ENCODE measurements at places on chromosomes 3 and 15. TPM values are rescaled to one million over a fixed set of nuclear protein-coding genes. Genes with fewer than 3 reads are reported as not detected.

- DNase-seq: no peak
These were observed 39.8 kb downstream of the CD47 start for GRCh38 chr3:108051005-108051404.

- no peak for DNase-seq
These were observed 72.7 kb downstream of the DZIP3 start for GRCh38 chr3:108662142-108662738.

DNA sequence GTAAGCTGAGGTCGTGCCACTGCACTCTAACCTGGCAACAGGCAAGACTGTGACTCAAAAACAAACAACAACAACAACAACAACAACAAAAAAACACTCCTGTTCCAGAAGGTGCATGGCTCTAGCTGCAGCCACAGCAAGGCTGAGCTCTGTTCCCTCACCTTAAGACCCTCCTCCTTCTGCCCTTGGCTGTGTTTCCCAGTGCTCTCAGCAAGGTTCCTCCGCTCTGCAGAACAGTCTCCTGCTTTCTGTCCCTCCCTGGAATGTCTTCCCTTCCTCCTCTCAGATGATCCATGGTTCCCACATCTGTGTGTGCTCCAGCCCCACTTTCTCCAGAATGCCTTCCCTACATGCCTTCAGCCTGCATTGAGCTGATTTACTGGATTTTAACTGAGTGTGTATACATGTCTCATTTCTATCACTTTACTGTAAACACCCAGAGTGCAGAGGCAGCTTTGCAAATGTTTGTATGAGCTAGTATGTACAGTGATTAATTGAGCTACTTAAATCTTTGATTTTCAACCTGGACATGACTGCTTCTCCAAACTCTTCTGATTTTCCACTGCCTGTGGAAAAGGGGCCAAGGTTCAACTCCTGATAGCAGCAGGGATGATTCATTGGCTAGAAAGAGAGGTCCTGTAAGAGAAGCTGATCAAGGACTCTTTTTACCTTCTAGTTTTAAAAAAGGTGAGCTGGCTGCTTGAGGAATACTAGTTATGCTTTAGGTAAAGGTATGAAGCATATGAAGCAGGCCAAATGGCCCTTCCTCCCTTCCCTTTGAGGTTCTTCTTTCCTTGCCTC, 14.7 kb downstream of the ANKUB1 start:
- DNase-seq: no peak

GRCh38 chr15:48865370-48866079, 12.4 kb upstream of the EID1 start:
- DNase-seq: no peak

The TM6SF1 gene
- 5.0 TPM for total RNA-seq

The LDHAL6B gene
- total RNA-seq: not detected

The CCDC14 gene
- total RNA-seq: 6.4 TPM

DNA sequence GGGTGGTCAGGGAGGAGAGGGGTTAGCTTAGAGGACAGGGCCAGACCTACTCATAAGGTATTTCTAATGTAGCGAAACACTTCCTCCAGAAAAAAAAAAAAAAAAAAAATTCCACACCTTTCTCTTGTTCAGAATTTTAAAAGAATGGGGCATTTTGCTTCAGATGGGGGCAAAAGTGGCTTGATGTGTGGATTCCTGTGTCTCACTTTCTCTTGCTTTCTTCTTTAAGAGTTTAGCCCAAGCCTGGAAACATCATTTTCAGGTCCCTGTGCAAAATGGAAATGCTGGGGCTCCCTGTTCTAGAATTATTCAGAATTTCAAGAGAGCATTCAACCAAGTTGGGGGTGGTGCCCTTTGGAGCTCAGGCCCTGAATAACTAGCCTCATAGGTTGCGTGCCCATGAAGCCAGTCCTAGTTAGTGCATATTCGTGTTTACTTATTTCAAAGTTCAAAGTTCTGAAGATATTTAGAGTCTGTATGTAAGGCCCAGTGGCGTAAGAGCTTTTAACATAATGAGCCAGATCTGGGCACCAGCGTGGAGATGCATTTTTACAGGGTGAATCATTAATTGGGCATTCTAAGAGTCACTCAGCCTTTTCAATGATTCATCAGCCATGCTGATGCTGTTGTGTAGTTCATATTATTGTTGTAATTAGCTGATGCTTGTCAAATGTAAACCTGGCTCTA, 104.5 kb downstream of the RPLP1 start:
- DNase-seq: no peak

GRCh38 chr3:178451799-178452198, 84.4 kb upstream of the KCNMB2 start:
- no peak for DNase-seq

The ACVR2B gene
- total RNA-seq: 4.8 TPM

The SHC4 gene
- 1.5 TPM for total RNA-seq

DNA sequence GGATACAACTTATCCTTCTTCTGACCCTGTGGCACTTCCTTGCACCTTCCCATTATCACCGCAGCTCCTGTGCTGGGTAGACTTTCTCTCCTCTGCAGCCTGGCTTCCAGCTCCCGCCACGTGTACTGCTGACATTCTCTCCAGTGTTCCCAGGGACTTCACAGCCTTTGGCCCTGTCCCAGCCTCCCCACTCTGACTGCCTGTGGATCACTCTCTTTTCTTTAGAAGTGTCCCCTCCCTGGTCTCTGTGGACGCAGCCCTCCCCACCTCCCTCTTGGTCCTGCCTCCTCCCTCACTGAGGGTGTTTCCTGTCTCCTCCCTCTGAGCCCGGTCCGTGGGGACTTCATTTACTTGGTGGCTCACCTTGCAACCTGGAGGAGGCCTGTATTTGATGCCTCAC, 17.4 kb downstream of the PDIA5 start:
- DNase-seq: peak; percentile 68

The GOLGA8N gene
- total RNA-seq: 10.3 TPM

DNA sequence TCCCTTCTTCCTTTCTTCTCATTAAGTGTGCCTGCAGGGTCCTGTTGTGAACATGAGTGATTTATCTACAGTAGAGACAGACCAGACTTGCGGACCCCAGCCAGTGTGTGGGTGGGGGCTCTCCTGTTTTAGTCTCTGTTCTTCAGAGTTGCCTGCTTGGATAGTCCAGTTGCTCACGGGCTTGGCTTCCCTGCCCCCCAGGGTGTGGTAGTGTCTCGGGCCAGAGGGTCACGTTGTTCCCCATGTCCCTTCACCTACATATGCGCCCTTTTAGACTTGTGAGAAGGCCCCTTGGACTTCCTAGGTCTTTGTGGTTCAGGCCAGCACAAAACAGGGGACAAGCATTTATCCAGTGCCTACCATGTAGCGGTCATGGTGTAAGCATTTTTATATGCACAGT, 85.8 kb downstream of the AAGAB start:
- no peak for DNase-seq

DNA sequence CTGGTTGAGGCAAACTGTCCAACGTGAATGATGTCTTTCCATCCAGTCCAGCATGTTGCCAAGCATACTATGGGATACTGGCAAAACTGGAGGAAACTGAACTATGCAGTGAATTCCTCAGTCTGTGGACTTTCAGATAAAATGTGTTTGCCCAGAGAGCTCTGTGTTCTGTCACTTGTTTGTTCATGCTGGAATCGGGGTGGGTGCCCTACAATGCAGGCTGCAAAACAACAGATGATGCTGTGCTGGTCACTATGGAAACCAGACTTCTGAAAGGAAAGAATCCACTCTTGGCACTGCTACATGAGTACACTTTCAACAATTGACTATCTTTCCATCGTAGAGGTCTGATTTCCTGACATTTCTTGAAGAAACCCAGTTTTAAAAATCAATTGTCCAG, 272.5 kb upstream of the ARHGEF26 start:
- DNase-seq: peak; percentile 34

DNA sequence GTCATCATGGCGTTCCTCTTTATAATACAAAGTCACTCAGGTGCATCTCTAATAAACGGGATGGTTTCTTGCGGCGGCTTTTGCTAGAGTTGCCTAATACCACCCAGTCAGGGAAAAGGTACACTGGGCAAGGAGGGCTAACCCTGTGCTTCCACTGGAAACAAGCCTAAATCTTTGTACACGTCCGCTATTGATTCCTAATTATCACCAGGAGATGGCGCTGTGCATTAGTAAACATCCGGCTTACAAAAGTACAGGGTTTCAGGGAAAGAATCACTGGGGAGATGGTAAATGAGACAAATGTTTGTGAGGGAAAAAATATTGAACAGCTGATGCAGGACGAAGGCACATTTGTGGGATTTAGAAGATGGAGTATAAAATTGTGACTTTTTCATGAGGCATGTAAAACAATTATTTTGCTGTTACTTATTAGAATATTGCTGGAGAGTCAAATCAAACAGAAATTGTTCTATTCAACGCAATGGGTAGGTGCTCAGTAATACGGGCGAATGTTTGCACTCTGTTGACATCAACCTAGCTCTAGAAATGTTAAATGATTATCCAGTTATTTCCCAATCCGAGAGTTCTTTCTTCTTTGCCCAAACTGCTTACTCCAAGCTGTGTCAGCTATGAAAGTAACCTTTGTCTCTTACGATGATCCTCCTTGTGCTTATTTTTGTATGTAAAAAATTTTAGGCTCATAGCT, 50.6 kb downstream of the GMNC start:
- no peak for DNase-seq

DNA sequence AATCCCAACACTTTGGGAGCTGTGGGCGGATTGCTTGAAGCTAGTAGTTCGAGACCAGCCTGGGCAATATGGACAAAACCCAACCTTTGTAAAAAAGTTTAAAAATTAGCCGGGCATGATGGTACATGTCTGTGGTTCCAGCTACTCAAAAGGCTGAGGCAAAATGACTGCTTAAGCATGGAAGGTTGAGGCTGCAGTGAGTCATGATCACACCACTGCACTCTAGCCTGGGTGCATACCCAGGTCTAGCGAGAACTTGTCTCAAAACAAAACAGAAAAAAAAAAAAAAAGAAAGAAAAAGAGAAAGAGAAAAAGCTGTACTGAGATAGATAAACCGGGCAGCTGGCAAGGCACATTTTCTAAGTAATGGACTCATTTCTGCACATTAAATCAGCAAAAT, 10.6 kb downstream of the ARPP19 start:
- DNase-seq: no peak

- DNase-seq: no peak
These were observed 54.0 kb downstream of the FAM43A start for GRCh38 chr3:194739498-194740284.

The HESX1 gene
- not detected for total RNA-seq

The TUSC7 gene
- not detected for total RNA-seq

DNA sequence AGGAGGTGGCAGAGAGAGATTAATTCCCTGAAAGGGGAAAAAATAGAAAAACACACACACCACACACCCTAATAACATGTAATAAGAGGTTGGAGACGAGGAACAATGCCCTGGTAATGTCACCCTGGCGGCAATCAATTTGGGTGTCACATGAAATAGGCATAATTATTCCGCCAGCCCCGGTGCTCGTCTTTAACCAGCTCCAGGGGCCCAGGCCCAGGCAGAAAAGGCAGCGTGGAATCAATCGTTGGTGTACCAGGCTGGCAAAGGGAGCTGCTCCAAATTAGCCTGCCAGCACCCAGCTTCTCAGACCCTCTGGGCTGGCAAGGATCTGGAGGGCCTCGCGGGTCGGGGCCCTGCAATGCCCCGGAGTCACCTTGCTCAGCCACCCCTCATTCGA, 5.6 kb downstream of the LINGO1 start:
- DNase-seq: no peak

GRCh38 chr3:189368384-189368783, 196.6 kb downstream of the TPRG1 start:
- no peak for DNase-seq

DNA sequence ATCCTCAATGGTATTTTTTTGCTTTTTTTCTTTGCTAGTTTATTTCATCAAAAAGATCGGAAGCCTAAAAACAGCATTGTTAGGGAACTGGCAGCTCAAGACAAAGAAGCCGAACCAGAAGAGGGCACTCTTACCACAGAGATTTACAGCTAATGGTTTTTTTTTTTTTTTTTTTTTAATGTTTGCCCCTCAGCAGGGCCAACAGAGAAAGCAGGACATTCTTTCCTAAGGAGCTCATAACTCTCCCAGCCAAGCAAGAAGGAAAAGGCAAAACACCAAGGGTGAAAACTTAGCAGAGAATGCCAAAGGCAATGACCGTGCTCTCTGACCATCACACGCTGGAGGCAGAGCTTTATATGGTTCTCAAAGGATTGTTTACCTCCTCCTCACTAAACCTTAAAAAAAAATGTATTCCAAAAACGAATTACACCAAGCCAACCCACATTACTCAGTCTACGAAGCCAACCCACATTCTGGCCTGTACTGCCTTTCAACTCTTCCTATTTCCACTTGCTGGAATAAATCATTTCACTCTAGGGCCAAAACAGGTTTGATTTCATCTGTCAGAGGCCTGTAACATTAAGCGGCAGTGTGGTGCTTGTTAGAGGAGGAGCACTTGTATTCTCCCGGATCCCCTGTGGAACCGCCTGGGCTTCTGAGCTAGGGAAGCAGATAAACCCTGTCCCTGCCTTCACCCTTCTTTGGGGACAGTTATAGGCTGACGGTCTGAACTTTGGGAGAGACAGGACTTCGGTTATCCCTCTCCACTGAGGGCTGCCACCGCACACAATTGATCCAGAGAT, 35.6 kb upstream of the GYG1 start:
- no peak for DNase-seq

DNA sequence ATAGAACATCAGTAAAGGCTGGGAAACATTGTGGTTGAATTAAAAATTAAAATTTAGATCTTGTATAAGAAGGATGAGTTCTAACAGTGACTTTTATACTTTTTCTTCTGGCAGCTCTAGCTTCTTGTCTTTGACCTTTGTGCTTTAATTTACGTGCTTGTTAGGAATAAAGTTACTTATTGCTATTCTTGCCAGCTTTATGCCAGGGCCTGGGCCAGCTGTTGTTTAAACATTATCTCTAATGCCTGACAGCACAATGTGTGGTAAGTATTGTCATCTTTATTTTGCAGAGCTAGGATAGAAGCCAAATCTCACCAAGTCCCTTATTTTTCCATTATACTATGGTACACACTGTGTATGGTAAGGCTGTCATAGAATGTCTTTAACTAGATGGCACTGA, 766.7 kb upstream of the GOLIM4 start:
- no peak for DNase-seq

DNA sequence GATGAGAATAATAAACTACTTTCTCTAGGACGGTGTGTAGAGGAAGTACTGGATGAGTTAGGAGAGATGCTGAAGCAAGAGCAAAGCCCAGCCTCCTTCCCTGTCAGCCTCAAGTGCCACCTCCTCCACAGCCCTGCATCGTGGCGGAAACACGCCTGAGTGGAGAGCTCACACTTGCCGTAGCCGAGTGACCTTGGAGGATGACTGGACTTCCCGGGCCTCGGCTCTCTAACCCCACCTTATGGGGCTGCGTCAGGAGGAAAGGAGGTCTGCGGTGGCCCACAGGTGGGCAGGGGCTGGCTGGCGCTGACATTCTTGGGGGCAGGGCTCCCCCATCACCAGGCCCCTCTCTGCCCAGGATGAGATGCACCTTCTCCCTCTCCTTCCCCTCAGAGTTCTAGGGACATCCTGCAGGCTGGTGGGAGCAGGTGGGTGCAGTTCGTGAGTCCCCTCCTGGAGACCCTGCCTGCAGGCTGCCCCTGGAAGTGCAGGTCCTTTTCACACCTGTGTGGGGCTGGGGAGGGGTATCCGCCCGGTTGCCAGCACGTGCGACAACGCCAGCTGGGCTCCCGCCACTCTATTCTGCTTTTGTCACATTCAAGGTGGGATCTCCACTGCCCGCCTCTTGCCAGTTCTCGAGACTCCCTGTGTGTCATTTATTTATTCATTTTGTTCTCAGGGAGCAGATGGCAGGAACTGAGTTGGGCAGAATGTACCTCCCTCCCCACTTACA, 175.2 kb downstream of the MEGF11 start:
- no peak for DNase-seq

GRCh38 chr3:41164777-41165176, 34.5 kb upstream of the CTNNB1 start:
- DNase-seq: no peak

The SOX14 gene
- total RNA-seq: not detected

The ANXA2 gene
- 212 TPM for total RNA-seq

- no peak for DNase-seq
These were observed 5.7 kb downstream of the GPR27 start for GRCh38 chr3:71759401-71759800.

Data from Right ventricle myocardium inferior (tissue), 1 donor.